ENCODE measurements at places on chromosomes 4 and X. TPM values are rescaled to one million over a fixed set of nuclear protein-coding genes. Genes with fewer than 3 reads are reported as not detected.

The CT47B1 gene
- not detected for polyA plus RNA-seq

The CD38 gene
- 0.94 TPM for polyA plus RNA-seq

The TSPAN7 gene
- 122 TPM for polyA plus RNA-seq

The TLR7 gene
- 0.67 TPM for polyA plus RNA-seq
